T-helper 1 cell (primary cell): ENCODE measurements at places on chromosomes 6 and 20.

DNA sequence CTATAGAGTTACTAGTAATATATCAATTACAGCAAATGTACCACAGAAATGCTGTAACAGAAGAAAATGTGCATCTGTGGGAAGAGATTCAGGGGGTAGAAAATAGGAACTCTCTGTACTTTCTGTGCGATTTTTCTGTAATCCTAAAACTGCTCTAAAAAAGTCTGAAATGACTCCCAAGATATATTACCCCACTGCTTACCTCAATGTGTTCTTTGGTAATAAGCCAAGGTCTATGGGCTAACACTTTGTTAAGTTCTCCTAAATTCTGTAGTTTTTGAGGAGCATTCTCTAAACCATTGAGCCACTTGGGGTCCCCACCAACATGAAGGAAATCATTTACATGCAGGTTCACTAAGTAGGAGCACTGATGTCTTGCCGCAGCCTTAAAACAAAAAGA lies 94.4 kb downstream of the SESN1 start:
- no peak for DNase-seq

DNA sequence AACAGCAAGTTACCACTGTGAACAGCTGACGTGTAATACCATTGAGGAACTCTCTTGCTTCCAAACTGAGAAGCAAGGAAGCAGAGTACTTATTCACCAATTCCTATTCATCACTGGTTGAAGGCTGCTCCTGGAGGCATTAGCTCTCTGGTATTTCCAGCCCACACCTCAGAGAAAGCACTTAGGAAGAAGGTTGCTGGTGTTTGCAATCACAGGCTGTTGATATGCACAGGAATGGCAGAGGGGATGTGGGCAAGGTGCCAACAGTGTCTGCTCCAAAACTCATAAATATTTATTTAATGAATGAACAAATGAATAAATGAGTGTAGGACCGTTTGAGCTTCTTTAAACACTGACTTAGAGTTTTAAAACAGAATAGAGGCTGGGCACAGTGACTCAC lies 6.9 kb upstream of the RRBP1 start:
- DNase-seq: no peak

GRCh38 chr20:63023936-63024571 lies 17.3 kb upstream of the BHLHE23 start:
- no peak for DNase-seq

DNA sequence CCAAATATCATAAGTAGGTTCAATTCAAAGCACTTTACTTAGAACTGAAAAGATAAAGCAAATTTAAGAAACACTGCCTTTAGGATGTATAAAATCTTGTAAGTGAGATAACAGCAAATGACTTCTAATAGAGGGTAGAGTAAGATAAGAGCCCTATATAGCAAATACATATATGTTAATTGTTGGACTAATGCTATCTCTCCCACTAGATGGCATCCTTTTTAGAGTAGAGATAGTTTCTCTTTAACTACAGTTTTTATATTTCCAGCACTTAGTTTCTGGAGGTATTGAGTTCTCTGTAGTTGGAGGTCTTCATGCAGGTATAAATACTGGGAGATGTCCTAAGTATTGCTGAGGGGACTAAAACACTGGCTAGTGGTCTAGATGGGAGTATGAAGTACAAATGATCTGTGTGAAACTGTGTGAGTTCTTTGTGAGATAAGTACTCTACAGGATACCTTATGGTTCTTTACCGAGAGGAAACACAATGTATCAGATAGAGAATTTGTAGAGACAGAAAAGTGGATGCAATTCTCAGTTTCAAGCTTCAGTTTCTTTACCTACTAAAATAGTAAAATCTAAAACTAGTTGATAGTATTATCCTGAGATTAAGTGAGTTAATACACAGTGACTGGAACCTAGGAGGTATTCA lies 399.3 kb downstream of the KHDRBS2 start:
- no peak for DNase-seq

DNA sequence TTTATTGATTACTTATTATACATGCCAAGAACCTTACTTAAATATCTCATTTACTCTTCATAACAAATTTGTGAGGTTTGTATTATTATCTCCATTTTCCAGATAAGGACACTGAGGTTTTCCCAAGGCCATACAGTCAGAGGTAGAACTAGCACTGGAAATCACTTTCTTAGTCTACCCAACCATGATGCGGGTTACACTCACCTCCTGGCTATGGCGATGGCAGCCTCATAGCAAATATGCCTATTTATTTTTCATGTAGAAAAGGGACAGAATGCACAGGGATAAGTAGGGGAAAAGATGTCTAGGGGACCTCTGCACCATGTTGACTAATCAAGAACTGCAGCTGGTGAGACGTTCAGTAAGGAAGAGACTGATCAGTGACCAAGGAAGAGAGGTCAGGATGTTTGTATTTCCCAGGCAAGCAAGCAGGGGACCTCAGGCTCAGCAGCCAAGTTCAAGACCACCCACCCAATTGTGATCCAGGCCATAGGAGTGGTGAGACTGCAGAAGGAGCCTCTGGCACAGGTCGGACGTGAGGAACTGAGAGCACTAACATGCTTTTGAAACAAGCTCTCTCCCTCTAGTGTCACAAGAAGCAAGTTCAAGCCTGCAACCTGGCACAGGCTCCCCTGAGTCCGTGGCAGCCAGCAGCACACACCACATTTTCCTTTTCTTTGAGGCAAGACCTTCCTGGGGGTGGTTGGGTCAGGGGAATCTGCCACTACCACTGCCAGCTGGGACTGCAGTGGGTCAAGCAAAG lies 97.8 kb downstream of the GMPR start:
- DNase-seq: no peak

GRCh38 chr20:50594591-50595432 lies 84.6 kb downstream of the PTPN1 start:
- DNase-seq: no peak

DNA sequence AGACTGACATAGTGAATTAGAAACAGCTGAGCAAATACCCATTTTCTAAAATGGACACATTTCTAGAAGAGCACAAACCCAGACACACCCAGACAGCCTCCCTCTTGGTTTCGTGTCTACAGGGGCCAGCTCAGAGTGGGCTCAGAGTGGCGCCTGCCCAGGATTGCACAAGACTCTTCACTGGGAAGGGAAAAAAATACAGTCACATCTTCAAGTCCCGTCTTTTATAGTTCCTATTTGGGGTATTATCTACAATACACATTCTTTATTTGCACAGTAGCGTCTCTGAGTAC lies 246.1 kb upstream of the AFDN start:
- DNase-seq: no peak

DNA sequence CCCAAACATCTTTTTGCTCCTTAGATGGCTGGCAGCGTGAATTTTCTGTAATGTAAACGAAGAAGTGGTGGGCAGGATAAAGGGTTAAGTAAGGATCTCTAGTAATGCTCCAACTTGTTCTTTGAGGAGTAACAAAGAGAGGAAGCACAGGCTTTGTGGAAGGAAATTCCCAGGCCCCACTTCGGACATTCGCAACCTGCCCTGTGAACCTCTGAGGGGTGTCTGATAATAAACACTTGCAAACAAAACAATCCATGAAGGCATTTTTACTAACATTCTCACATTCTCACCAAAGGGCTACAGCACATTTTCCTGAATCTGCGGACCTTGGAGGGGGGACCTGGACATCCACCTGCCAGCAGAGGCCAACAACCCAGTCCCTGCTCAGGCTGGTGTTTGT lies 25.8 kb upstream of the ADGRF5 start:
- DNase-seq: no peak
